ENCODE measurements at places on chromosomes 7 and 10. TPM values are rescaled to one million over a fixed set of nuclear protein-coding genes. Genes with fewer than 3 reads are reported as not detected.
A peak's percentile ranks its signal among the peaks of the same experiment; 100 is the strongest.

- DNase-seq = no peak
These were observed 80.1 kb upstream of the IMMP2L start for GRCh38 chr7:111642373-111642772.

- DNase-seq = peak; percentile 92
These were observed 104.7 kb upstream of the EEPD1 start for GRCh38 chr7:36048141-36048901.

DNA sequence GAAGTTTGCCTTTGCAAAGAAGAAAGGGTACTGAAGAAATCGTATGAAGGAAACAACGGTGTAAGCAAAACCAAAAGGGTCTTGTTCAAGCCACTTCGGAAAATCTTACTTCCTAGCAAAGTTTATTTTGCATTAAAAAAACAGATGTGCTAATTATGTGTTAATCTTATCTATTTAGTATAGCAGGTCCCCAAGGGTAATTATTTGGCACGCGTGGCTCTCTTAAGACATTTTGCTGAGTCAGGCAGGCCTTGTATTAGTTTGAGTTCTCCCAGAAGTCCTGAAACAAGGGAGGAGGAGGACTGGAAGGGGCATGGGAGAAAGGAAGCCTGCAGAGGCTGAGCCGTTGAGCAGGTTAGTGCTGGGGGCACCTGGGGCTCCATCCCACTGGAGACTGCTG is 44.9 kb downstream of the TMEM178B start:
- DNase-seq = no peak

DNA sequence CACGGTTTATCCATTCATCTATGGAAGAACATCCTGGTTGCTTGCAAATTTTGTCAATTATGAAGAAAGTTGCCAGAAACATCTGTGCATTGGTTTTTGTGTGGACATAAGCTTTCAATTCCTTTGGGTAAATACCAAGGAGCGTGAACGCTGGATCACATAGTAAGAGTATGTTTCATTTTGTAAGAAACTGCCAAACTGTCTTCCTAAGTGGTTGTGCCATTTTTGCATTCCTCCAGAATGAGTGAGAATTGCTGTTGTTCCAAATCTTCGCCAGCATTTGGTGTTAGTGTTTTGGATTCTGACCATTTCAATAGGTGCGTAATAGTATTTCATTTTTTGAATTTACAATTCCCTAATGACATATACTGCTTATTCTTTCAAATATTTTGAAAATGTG is 155.3 kb upstream of the FRMD4A start:
- no peak for DNase-seq

- no peak for DNase-seq
These were observed 19.2 kb upstream of the IKZF1 start for GRCh38 chr7:50285269-50285668.

DNA sequence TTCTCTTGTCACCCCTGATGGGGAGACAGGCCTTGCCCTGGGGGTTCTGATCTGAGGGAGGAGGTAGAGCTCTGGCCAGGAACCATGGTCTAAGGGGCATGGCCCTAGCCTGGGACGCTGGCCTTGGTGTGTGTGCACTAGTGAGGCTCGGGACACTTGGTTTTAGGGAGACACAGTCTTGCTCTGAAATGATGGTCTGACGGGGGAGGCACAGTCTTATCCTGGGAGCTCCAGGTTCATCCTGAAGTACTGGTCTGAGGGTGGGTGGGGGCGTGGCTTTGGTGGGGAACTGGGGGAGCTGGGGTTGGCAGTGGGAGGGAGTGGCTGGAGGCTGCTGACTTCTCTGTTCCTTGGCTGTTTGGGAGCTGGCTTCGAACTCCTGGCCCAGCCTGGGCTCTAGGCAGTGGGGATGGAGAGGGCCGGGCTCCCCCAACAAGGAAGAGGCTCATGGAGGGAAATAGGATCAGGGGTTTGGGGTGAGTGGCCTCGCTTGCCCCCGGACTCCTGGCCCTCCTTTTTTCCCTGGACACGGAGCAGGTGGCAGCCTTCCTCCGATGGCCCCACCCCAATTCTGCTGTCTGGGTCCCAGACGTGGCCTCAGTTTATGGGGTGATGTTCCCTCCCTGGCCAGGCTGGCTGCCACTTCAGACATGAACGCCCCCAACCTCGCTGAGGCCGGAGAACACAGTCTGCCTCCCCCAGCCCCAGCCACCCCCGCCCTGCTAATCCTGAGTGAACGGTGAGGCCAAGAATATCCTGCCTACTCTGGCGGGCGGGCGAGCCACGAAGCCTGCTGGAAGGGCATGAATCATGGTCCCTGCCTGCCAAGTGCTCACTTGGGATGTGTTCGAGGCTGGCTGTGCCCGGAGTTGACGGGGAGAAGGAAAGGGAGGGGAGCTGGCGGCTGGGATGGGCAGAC is 43.5 kb downstream of the TMEM270 start:
- peak; percentile 75 for DNase-seq

DNA sequence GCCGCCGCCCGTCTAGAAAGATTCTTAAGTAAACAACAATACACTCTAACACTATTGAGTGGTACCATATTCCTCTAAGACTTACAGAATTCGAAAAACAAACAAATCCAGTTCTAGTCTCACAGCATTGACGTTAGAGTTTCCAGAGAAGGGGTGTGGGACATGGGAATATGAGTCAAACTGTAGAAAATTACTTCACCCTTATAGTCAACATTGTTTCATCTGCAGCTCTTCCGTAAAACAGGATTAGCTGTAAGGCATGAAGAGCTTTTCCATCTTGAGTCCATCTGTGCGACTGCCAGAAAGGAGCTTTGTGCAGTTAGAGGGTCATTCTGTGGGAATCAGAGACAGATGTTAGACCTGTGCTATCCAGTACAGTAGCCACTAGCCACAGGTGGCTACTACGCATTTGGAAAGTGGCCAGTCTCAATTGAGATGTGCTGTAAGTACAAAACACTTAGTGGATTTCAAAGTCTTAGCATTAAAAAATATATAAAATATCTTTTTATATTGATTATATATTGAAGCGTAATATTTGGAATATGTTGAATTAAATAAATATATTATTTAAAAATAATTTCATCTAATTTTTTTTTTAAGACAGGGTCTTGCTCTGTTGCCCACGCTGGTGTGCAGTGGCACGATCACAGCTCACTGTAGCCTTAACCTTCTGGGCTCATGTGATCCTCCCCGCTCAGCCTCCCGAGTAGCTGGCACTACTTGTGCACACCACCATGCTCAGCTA is 79.8 kb upstream of the MPP7 start:
- DNase-seq = no peak

GRCh38 chr10:97761331-97761865 is 10.4 kb downstream of the SFRP5 start:
- DNase-seq = no peak

- DNase-seq = no peak
These were observed 29.6 kb downstream of the FZD1 start for GRCh38 chr7:91293840-91294239.

RHBDD2 gene
- 96.3 TPM for total RNA-seq

LDB3 gene
- total RNA-seq = 0.16 TPM

HOXA13 gene
- 7.4 TPM for total RNA-seq

Data from H4 (cell line).